ENCODE measurements at places on chromosomes 6 and 20.

- DNase-seq = no peak
These were observed 37.6 kb upstream of the EPB41L1 start for GRCh38 chr20:36116807-36117441.

- no peak for DNase-seq
These were observed 112.6 kb upstream of the RALGAPA2 start for GRCh38 chr20:20824924-20825584.

GRCh38 chr6:11250108-11250507, 17.6 kb upstream of the NEDD9 start:
- DNase-seq = no peak

DNA sequence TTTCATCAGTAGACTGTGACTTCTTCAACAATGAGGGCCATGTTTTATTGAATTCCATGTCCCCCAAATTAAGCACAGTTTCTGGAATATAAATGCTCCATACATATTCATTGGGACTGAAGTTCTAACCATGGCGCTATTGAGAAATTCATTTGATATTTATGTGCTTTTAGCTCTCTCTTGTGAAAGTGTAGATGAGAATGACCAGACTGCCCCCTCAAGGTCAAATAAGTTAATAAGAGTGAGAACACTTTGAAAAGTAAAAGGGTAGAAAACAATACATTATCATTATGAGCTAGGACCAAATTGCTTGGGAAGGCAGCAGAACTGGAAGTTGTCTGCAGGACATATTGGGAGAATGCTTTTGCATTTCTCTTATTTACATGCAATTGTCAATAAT, 597.9 kb downstream of the EPM2A start:
- no peak for DNase-seq

- DNase-seq = no peak
These were observed 43.4 kb downstream of the MTHFD1L start for GRCh38 chr6:150908901-150909300.

GRCh38 chr6:168616816-168617765, 176.1 kb downstream of the SMOC2 start:
- DNase-seq = no peak

DNA sequence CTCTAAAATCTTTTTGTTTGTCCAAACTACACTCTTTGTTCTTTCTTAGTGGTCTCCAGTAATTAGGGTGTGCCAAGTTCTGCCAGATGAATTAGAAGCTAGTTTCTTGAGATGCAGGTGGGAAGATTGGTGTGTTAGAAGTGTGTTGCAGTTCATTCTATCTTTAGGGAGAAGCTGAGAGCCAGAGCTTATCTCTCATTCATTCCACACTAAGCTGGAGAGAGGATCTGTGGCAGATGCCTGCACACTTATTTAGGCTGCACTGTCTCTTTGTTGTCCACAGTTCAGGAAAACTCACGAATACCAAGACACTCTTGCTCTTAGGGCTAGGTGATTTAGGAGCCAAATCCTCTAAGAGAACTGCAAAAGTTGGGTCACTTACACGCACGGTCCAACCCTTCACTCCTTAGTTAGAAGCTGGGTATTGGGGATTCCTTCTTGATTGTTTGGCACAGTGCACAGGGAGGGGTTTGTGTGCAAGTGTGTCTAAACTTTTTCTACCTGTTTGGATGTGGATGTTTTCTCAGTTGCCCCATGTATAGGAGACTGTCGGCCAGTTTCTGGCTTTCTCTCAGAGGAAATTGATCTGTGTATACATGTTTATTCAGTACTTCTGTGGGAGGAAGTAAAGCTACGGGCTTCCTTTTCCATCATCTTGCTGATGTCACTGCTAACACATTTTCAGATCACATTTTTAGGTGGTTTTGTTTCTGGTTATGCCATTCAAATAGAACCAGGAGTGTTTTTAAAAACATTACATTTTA, 49.5 kb downstream of the SMAP1 start:
- DNase-seq = no peak

GRCh38 chr20:53767206-53767930, 173.7 kb upstream of the ZNF217 start:
- DNase-seq = no peak

DNA sequence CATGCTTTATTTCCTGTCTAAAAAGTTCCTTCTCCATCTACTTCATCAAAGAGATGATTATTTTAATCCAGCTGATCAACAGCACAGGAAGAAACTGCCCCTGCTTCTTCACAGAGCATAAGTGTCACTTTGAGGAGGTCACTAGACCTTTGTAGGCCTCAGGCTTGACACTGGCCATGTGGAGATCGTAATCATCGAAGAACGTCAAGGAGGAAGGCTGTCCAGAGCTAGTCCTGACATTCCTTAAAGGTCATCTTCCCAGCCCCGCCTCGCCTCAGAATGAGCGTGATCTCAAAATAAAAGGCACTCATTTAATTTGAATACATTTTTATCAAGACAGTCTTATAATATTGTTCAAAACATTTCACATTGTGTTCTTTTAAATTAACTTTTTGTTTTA, 445.7 kb upstream of the CDH4 start:
- DNase-seq = no peak
